ENCODE measurements at places on chromosomes 6 and 20.

DNA sequence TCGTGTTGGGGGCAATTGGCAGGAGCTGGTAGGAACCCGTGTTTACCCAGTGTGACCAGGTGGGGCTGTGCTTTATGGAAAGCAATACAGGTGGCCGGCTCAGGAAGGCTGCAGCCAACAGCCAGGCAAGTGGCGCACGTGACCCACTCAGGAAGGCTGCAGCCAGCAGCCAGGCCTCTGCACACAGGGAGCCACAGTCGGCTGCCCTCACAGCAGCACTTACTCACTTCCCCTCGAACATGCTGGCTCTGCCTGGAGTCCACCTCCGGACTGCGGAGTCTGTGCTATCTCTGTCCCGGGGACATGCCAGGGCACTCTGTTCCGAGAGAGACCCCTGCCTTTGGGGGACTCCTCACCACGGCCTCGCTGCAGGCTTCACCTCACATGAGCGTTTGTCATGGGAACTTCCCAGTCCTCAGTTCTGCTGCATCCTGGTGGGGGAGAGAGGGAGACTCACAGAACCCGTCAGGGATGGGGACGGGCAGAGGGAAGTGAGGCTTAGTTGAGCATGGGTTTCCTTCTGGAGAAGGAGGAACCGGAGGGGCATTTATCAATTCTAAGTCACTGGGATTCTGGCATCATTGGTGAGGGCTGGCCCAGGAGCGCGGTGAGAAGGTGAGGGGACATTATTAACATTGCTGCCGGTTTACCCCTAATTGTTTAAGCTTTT is 76.8 kb downstream of the TTLL2 start:
- DNase-seq: no peak

- peak; percentile 99 for DNase-seq
Measured at GRCh38 chr6:21946298-21946783, 350.5 kb downstream of the PRL start.

GRCh38 chr6:168181316-168181715 is 102.3 kb upstream of the FRMD1 start:
- DNase-seq: no peak

GRCh38 chr20:19370076-19371075 is 157.9 kb downstream of the SLC24A3 start:
- DNase-seq: no peak

- no peak for DNase-seq
Measured at GRCh38 chr6:160692369-160692959, 9.6 kb upstream of the PLG start.

DNA sequence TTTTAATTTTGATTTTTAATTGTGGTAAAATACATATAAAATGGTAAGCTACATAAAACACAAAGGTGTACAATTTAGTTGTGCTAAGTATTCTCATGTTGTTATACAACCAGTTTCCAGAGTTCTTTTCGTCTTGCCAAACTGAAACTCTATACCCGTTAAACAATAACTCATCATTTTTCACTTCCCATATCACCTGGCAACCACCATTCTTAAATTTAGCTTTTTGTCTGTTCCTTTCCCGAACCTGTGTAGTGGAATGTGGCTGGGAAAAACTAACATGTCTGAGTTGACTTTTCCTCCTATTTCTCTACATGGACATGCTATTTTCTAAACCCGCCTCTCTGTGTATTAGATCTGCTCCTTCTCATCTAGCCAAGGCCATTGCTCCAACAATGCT is 27.6 kb downstream of the RPRD1B start:
- DNase-seq: no peak

DNA sequence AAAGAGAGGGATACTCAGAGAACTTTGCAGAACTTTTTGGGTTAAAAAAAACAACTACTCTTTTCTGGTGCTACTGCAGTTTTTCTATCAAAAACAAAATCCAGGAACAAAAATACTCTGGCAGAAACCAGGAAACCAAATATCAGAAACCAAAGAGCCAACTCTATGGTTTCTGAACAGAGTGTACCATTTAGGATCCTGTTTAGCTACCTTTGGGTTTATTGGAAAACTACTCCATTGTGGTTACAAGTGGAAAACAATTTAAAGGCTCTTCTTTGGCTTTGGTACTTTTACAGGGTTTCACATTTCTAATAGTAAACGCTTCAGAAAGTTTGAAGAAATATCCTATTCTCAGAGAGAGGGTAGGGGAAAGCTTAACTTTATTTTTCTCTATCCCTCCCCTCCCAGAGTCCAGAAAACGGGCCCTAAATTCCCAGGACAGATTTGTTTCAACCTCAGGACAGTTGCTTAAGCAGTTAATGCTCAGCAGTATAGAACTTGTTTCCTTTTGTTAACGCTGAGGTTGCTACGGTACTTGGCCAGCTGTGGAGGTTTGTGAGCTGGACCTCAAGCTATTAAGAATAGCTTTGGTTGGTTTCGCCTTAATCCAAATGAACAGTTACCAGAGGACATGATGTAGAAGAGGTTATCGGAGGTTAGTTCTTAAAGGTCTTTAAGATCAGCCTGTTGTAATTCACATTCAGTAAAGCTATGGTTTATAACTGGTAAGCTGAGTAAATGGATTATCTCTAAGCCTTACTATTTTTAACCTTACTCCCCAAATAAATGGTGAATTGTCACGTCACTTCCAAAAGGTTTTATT is 47.9 kb downstream of the FOXO3 start:
- no peak for DNase-seq

- no peak for DNase-seq
Measured at GRCh38 chr6:36924131-36924530, 30.4 kb upstream of the PI16 start.

GRCh38 chr20:59765599-59766177 is 161.3 kb downstream of the PHACTR3 start:
- DNase-seq: no peak

DNA sequence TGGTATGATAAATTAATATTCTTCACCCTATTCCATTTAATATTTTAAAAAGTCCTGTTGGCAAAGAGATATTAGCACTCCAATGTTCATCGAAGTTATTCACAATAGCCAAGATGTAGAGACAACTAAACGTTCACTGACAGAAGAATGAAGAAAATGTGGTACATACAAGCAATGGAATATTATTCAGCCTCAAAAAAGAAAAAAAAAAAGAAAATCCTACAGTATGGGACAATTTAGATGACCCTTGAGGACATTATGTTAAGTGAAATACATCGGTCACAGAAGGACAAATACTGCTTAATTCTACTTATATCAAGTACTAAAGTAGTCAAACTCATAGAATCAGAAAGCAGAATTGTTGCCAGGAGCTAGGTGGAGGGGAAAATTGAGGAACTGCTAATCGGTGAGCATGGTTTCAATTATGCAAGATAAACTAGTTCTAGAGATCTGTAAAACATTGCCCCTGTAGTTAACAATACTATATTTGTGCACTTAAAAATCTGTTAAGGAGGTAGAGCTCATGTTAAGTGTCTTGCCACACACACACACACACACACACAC is 4.7 kb downstream of the GCLC start:
- DNase-seq: no peak
